ENCODE measurements at places on chromosomes 3 and 15.

DNA sequence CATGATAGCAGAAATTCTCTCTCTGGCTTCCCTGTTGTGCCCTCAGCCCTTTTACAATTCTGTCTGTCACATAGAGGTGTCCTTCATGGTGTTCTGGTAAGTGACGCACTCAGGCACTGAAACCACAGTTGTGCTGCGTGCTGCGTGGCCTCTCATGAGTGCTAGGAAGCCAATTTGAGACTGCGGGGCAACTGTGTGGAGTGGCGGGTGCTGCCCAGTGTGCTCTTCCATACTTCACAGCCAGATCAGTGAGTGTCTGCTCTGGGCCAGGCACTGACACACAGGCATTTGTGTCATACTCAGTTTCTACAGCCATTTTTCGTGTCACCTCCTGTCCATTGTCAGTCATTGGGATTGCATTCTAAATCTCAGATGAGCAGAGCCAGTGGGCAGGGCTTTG is 133.1 kb upstream of the PLXNA1 start:
- DNase-seq = no peak

- DNase-seq = no peak
These were observed 12.2 kb upstream of the NCKIPSD start for GRCh38 chr3:48697952-48698351.

GRCh38 chr3:15331606-15332404 is 581 bp downstream of the SH3BP5 start:
- no peak for DNase-seq

- no peak for DNase-seq
These were observed 879.3 kb downstream of the ROBO2 start for GRCh38 chr3:77919244-77919643.

DNA sequence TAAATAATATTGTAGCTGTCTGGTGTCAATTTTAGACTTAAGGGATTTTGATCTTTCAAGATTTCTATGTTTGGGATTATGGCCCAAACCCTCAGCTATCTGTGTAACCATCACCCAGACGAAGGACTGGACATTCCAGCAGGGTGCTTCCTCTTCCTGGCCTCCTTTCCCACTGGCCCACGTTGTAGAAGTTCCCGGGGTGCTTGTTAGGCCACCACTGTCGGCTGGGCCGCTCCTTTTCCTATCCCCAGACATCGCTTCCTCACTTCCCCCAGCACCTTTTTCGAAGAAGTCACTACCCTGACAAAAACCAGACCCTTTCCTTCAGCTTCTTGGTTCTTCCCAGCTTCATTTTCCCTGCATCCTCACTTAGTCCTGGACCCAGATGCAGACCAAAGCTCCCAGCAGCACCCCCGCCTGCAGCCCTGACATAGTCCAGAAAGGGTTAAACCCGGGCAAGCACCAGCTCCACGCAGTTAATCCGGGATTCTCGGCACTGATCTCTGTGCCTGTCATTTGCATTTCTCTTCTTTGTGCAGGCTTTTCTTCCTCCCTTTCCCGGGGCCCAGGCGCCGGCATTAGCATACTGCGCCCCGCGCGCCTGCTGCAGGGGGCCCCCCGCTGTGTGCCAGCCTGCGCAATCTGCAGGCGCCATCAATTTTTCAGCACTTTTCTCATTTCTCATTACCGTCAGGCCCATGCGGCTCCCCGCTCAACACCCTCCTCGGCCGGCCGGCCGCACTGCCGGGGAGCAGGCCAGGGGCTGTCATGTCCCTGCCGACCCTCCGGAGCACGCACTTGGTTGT is 90.6 kb downstream of the ZNF621 start:
- no peak for DNase-seq

GRCh38 chr3:126402666-126403302 is 8.1 kb downstream of the CFAP100 start:
- no peak for DNase-seq

DNA sequence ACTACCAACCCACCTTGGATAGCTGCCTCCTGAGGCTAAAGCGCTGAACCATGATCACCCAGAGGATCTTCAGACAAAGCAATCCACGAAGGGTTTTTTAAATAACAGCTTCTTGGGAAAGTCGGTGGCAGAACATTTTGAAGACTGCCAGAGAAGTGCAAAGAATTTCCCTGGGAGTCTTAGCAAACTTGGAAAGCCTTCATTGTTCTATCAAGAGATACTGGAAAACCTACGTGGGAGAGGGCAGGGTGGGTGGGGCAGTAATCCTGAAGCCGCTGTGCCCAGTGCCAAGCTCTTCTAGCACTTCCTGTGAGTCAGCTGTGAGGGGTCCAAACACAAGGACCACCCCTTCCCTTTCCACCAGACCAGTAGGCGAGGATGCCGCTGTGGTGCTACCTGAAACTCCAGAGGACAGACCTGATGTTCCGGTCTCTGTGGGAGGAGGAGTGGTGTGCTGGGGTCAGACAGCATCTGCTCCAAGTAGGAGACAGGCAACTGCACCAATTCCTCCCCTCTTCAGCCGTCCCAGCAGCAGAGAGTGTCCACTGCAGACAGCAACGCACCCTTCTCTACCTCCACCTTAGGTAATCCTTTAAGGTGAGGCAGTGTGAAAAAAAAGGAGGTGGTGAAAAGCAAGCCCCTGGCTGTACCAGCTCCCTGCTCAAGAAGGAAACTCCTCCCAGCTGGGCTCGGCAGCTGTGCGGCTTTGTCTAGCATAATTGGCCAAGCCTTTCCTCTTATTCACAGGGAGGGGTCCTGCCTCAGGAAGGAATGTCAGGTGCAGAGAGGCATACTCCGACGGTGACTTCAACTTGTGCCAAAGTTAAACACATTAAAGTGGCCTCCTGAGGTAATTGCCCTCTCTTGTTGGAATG is 99.0 kb downstream of the TMCC1 start:
- peak; percentile 37 for DNase-seq

GRCh38 chr15:50484781-50485180 is 60.6 kb downstream of the USP8 start:
- DNase-seq = no peak

- no peak for DNase-seq
These were observed 22.3 kb upstream of the SLMAP start for GRCh38 chr3:57733790-57734189.

GRCh38 chr3:43378066-43378935 is 92.0 kb downstream of the SNRK start:
- no peak for DNase-seq

DNA sequence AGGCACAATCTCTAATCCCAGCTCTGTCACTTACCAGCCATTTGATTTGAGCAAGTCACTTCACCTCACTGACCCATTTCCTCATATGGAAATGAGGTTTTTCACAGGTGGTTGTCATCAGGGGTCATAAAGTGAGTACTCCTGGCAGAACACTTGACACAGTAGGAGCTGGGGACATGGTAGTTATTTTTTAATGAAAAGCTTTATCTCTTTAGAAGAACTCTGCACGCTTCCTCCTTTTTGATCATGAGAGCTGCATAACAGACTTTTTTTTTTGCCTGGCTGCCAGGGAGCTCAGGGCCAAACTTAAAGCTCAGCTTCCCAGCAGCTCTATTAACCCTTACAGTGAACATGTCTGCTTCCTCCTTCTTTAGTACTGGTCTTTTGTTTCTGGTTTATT is 8.4 kb downstream of the VWA5B2 start:
- no peak for DNase-seq

DNA sequence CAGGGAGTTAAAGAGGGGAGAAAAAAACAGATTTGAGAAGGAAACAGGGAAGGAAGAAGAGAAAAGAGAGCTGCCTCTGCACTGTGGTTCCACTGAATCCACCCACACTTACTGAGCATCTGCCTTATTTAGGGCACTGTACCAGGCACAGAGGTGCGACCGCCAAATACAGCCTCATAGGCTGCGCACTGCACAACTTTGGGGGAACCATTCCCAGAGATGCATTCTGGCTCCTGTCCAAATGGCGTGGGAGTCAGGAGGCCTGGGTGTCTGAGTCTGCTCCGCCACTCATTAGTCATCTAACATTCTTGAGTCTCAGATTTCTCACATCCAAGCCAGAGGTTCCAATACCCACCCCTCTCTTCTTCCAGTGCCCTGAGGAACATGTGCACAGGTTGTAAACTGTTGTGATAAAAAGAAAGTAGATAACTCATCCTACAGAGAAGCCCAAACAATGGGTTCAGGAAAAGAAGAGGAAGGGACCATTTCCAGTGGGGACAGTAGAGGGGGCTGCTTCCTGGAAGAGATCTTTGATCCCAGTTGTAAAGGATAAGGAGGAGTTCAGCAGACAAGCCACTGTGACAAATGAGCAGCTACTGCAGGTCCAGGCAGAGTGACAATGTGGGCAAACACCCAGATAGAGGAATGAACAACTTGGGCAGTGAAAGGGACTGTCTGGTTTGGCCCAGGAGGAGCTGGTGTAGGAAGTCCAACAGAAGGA is 254.6 kb downstream of the UACA start:
- DNase-seq = no peak

DNA sequence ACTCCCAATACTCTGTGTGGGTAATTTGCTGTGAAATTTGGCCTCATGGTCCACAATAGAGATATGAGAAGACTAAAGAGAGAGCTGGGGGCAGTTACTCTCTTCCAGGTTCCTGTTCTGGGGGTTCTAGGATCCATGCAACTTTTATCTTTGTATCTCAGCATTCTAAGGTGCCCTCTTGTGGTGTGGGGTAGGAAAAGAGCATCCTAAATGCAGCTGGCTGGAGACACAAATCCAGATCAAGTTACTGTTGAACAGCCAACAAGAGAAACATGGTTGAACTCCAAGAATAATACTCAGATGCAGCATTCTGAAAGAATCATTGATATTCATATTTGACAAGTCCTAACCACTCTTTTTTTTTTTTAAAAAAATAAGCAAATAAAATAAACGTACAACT is 238.2 kb downstream of the GREM1 start:
- DNase-seq = no peak

GRCh38 chr15:29880341-29880740 is 58.1 kb upstream of the TJP1 start:
- peak; percentile 29 for DNase-seq

- DNase-seq = no peak
These were observed 34.7 kb upstream of the BNIP2 start for GRCh38 chr15:59723687-59724346.

DNA sequence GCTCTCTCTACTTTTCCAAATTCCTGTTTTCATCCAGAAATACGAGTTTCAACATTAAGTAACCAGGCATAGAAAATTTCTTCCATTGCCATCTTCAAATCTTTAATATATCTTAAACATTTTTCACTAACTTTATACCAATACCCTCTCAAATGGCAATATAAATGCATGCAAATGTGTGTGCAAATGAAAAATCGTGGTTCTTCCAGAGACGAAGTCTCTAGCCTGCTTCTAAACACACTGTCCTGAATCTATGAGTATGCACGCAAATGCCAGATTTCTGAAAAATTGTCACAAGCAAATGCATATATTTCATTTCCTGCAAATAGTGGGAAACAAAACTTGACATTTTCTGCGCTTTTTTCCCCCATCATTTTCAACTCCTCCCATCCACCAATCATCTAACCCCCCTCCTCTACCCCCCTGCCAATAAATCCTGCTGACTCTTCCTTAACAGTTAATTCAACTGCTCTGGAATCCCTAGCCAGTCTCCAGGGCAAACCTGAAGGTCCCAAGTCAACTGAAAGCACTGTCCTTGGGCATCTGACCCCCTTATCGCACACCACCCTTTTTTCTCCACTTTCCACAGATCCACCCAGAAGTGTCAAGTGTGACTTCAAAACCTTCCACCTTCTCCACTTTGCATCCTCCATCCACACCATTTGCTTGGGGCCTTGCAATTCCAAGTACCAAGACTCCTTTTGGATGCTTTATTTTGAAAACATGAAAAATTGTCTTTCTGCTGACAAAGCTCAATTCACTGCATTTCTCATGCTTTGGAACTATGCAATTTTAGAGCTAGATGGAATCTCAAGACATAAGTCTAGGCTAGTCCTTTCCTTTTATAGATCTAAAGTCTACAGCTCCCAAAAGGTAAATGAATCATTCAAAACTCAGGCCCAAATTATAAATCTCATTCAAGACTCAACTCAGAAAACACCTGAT is 144.7 kb downstream of the OSBPL10 start:
- DNase-seq = no peak

- no peak for DNase-seq
These were observed 5.1 kb upstream of the DNAH1 start for GRCh38 chr3:52310861-52311575.

GRCh38 chr3:89098964-89099585 is 8.3 kb upstream of the EPHA3 start:
- DNase-seq = no peak

- no peak for DNase-seq
These were observed 39.9 kb upstream of the MB21D2 start for GRCh38 chr3:192957441-192958021.

DNA sequence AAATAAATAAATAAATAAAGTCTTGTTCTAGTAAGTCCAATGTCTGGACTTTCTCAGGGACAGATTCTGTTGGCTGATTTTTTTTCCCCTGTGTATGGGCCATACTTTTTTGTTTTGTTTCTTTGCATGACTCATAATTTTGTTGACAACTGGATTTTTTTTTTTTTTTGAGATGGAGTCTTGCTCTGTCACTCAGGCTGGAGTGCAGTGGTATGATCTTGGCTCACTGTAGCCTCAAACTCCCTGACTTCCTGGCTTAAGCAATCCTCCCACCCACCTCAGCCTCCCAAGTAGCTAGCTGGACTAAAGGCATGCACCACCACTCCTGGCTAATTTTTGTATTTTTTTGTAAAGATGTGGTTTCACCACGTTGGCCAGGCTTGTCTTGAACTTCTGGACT is 38.9 kb downstream of the TICRR start:
- no peak for DNase-seq

- DNase-seq = no peak
These were observed 56.1 kb upstream of the CMTM7 start for GRCh38 chr3:32335365-32336112.

DNA sequence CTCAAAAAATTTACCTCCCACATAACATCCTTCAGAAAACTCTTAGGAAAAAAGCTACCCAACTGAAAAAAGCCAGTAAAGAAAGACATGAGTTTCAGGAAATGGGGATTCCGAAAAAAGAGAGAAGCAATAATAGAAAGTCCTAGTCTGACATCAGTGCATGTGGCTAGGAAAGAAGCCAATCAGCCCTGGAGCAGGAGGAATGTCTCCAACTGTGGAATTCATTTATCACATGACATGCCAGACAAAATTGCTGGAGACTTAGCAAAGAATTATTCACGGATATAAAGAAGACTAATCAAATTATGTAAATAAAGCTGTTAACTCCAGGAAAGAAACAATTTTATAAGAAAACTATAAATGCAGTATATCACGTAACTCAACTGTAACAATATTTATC is 258.9 kb upstream of the RARB start:
- no peak for DNase-seq

DNA sequence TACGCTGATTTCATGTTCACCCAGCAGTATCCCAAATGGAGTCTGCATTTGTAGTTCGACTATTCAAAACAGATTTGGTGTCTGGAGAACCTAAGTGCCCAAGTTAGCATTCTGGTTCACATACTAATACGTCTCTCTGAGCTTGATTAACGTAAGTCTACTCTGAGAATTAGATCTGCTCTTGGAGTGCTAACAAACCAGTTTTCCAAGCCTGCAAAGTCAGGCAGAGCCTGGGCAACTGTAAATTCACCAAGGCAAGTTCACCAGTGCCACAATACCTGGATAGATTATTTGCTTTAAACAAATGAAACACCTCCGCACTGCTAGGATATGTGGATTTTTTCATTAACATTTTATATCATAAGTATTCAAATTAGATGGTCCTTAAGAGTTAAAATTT is 912.6 kb downstream of the ROBO1 start:
- no peak for DNase-seq

Data from NCI-H1930 (cell line).